NCI-H1417 (cell line): ENCODE measurements at places on chromosomes 3 and 15.

DNA sequence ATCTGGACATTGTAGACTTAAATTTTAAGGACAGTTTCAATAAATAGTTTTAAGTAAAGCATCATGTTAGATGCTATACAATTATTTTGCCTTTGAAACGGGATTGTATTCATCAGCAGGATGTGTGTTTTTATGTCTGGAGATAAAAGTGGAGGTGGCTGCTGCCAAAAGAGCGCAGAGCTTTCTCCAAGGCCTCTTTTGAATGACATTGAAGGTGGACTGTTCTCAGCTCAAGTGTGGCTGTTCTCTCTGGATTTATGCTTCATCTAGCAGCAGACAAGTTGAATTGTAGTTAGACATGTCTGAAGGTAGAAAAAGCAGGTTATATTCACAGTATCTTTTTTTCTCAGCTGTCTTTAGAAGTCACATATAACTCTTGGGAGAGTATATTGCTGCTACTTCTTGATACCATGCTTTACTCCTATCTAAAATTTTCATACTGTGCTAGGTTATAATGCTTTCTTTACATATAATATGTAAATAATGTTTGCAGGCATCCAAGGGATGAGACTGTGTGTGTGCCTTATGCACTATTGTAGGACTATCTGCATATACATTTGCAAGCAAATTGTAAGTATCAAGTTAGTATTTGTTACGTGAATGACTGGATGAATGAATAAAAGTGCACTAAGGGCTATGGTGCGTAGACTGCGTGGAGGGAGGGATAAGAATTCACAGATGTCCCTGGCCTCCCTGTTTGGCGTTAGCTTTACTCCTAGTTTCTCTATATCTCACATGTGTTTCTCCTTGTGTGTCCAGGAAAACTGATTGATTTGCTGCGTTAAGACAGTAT, 340.1 kb downstream of the NAALADL2 start:
- DNase-seq, result no peak

GRCh38 chr15:101799665-101800064, 3.6 kb upstream of the OR4F6 start:
- no peak for DNase-seq

- DNase-seq, result no peak
Measured at GRCh38 chr3:122100083-122100482, 44.9 kb downstream of the CD86 start.

DNA sequence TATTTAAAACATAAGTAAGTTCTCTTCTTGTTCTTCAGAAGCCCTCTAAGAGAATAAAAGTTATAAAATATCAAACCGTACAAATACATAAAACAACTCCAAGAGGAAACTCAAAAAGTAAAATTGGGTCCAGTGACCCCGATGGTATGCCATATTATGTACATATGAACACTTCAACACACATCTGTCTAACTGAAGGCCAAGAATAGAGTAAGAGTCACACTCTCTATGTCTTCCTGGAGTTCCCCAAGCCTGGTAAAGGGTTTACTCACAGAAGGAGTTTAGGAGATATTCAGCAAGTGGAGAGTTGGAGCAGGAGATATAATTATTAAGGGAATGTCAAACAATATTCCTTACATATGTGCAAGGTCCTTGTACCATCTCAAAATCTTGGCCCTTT, 101.3 kb upstream of the EIF1B start:
- DNase-seq, result no peak

- DNase-seq, result no peak
Measured at GRCh38 chr3:105065895-105066839, 300.5 kb upstream of the ALCAM start.

DNA sequence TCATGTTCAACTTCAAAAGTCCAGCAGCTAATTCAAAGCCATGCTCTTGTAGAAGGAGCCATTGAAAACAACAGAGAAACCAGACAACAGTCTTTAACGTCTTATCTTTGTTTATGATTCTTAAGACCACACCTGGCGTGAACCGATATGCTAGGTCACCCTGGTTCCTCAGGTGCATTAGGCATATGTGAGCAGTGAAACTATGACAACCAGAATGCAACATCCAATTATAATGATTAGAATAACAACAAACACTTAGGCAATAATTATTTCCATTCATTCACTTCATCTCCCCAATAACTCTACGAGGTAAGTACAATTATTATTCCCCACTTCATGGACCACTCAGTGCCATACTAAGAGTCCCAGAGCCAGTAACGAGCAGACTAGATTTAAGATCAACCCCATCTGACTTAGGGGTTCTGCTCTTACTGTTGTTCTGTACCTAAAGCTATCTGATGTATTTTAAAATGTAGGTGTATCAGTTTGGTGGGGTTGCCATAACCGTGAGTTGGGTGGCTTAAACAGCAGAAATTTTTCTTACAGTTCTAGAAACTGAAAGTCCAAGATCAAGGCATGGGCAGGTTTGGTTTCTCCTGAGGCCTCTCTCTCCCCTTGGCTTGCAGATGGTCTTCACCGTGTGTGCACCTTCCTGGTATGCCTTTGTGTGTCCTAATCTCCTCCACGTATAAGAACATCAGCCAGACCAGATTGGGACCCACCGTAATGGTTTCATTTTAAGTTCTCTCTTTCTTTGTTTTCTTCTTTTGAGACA, 997.8 kb upstream of the CFAP20DC start:
- no peak for DNase-seq

DNA sequence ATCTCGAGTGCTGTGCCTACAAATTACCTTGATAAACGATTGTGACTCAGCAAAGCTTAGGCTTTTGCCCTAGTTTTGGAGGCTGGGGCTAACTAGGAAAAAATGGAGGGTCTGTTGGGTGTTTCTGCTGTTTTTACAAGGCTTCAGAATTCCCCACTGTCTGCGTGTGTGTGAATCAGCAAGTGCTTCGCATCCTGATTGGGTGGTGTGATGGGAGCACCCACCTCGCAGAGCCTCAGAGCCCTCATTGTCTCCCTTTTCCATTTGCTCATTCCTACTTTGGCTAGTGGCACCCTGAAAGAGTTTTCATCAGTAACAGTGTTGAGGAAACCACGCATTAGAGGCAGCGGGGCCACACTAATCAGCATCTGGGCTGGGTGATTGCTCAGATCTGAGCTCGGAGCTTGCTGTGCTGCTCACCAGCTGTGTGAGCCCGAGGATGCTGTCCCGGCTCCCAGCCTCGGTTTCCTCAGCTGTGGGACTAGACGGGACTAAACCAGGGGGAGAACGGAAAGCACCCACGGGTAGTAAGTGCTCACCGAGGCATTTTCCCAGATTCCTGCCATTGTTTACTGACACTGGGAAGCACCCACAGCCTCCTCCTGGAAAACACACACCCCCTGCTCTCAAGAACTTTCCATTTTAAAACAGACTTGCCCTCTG, 40.6 kb downstream of the GOLGA8S start:
- DNase-seq, result no peak

DNA sequence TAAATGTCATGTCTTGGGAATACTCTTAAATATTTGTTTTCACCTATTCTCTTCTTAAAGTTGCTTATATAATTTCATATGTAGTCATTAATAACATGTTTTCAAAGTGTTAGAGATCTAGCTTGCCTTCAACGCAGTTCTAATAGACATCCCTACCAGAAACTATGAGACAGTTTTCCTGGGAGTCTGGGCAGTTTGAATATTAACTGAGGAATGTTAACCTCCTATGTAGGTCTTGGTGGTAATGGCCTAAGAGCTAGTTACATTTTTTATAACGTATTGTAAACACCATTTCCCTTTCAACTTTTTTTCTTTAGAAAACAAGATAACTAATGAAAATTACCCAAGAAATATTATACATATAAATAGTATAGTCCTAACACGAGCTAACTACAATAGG, 328.2 kb downstream of the TIGIT start:
- no peak for DNase-seq
